ENCODE measurements at places on chromosomes 2 and 18.

GRCh38 chr2:149009576-149010461, 28.7 kb upstream of the LYPD6B start:
- H3K4me3 ChIP-seq: no peak overlapping the region
- no peaks in the 10 kb centered on the region for H3K4me1 ChIP-seq
- DNase-seq: no peak
- H3K27ac ChIP-seq: no peak overlapping the region

DNA sequence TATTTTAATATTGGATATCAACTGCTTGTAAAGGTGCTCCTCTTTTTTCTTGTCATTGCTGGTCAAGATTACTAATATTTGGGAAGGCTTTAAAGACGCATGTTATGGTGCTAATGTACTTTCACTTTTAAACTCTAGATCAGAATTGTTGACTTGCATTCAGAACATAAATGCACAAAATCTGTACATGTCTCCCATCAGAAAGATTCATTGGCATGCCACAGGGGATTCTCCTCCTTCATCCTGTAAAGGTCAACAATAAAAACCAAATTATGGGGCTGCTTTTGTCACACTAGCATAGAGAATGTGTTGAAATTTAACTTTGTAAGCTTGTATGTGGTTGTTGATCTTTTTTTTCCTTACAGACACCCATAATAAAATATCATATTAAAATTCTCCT, 38.2 kb downstream of the COL3A1 start:
- H3K27ac ChIP-seq: no peak overlapping the region
- no peak overlapping the region for H3K4me3 ChIP-seq
- DNase-seq: no peak
- peaks cover 12% of the 10 kb centered on the region for H3K4me1 ChIP-seq
- no peaks in the 10 kb centered on the region for H3K36me3 ChIP-seq

- H3K27ac ChIP-seq: no peak overlapping the region
- no peak for DNase-seq
- no peaks in the 10 kb centered on the region for H3K36me3 ChIP-seq
- no peak overlapping the region for H3K4me3 ChIP-seq
- H3K27me3 ChIP-seq: no peaks in the 10 kb centered on the region
- peaks cover 17% of the 10 kb centered on the region for H3K4me1 ChIP-seq
These were observed 92.9 kb upstream of the ST3GAL5 start for GRCh38 chr2:85981579-85982247.

DNA sequence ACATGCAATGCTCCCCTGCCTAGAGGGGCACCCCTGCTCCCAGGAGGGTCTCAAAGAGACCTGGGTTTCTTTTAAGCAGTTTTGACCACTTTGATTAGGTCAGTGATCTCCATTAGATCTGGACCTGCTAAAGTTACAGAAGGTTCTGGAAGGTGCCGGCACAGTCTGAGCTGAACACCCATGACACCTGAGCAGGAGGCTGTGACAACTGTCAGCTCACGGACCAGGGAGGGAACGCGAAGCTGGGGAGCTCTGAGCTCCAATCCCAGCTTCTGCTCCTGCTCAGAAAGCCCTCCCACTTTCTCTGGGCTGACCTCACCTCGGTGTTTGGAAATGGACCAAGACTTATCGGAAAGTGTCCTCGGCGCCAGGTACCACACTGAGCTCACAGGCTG, 113.8 kb downstream of the NFATC1 start:
- DNase-seq: no peak
- H3K4me3 ChIP-seq: no peak overlapping the region

- no peaks in the 10 kb centered on the region for H3K27me3 ChIP-seq
- no peaks in the 10 kb centered on the region for H3K36me3 ChIP-seq
- no peaks in the 10 kb centered on the region for H3K4me1 ChIP-seq
- H3K27ac ChIP-seq: no peak overlapping the region
These were observed 1.4 kb downstream of the MCM6 start for GRCh38 chr2:135874777-135875365.

GRCh38 chr2:18373664-18374063, 186.8 kb downstream of the RDH14 start:
- H3K27ac ChIP-seq: no peak overlapping the region
- no peaks in the 10 kb centered on the region for H3K27me3 ChIP-seq
- H3K36me3 ChIP-seq: no peaks in the 10 kb centered on the region
- DNase-seq: no peak

DNA sequence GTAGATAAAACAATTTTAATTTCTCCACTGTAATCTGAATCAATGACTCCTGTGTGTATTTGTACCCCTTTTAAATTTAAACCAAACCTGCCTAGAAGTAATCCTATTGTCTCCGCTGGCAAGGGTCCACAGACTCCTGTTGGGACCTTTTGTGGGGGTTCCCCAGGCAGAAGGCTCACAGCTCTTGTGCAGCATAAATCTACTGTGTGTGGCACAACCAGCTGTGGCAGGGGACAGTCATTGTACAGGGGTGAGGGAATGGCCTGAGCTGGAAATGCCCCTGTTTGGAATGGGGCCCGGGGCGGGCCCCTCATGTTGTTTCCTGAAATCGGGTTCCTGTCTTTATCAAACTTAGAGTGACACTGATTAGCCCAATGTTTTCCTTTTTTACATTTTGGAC, 318.2 kb upstream of the FAM98A start:
- no peaks in the 10 kb centered on the region for H3K36me3 ChIP-seq
- no peaks in the 10 kb centered on the region for H3K4me1 ChIP-seq
- no peak overlapping the region for H3K27ac ChIP-seq
- H3K27me3 ChIP-seq: no peaks in the 10 kb centered on the region

DNA sequence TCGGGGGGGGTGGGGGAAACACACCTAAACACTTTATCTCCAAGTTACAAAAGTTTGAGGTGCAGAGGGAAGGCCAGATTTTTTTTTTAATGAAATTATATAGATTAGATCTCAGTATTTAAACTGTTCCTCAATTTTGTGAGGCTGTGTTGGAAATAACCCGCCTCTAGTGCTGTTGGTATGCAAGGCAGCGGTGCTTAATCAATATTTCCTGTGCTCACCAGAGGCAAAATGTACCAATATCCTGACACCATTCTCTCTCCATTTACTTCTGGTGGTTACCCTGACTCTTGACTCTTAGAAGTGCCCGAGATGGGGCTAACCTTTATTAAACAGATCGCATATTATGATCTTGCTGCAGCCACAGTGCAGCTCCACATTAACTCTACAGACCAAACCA, 54.8 kb upstream of the EML6 start:
- peaks cover 11% of the 10 kb centered on the region for H3K36me3 ChIP-seq
- H3K4me3 ChIP-seq: no peak overlapping the region
- H3K4me1 ChIP-seq: peaks cover 7% of the 10 kb centered on the region

- no peaks in the 10 kb centered on the region for H3K36me3 ChIP-seq
- H3K27ac ChIP-seq: peak overlapping the region; percentile 78
- no peaks in the 10 kb centered on the region for H3K4me1 ChIP-seq
- DNase-seq: no peak
- H3K4me3 ChIP-seq: peak overlapping the region; percentile 87
These were observed 186.8 kb downstream of the ZEB2 start for GRCh38 chr2:144333143-144333555.

DNA sequence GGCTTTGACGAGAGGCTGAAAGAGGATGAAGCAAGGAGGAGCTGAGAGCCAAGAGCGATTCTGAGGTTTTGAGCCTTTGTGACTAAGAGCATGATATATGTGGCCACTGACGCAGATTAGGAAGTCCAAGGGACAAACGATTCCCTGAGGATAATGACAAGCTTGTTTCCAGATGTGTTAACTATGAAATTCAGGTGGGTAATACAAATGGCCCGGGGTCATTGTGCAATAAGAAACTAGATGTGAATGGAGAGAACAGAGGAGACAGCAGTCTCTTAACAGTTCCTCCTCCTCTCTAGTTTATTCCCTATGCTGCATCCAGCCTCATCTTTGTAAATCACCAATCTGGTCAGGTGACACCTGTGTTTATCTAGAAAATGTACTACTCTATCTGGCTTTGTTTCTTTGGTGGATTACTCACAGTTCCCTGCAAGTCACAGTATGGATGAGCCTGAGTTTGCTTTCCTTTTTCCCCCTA, 84.2 kb downstream of the SOCS6 start:
- H3K4me1 ChIP-seq: no peaks in the 10 kb centered on the region
- H3K4me3 ChIP-seq: no peak overlapping the region
- DNase-seq: no peak
- H3K27ac ChIP-seq: no peak overlapping the region

- H3K36me3 ChIP-seq: no peaks in the 10 kb centered on the region
- no peaks in the 10 kb centered on the region for H3K4me1 ChIP-seq
These were observed 70.1 kb downstream of the GTF3C3 start for GRCh38 chr2:196729418-196729817.

- H3K27ac ChIP-seq: no peak overlapping the region
- no peaks in the 10 kb centered on the region for H3K27me3 ChIP-seq
- no peak overlapping the region for H3K4me3 ChIP-seq
- H3K36me3 ChIP-seq: no peaks in the 10 kb centered on the region
These were observed 2.3 kb upstream of the NCKAP5 start for GRCh38 chr2:133570542-133570941.

DNA sequence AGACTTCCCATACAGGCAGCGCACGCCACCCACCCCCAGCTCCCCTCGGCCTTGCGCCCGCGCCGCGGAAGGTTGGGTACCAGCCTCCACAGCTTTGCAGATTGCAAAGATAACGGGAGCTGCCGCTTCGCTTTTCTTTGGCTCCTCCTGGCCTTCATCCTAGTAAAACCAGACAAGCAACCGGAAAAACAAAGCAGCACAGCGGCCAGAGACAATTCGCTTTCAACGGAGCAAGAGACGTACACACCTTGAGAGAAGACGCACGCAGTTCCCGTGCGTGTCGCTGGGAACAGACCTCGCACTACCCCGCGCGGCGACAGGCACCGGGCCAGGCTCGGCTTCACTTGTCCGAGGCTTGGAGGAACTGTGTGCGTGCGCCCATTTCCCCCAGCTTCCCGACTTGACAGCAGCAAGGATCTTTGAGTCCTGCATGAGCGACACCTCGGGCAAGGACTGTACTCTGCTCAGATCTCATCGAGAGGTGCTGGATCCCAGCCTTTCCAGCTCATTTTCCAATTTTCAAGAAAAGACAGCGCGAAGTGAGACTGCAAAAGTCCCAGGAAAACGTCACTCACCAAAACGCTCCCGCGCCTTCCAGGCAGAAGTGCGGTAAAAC, 964 bp downstream of the ZBTB7C start:
- no peak overlapping the region for H3K27ac ChIP-seq
- no peaks in the 10 kb centered on the region for H3K4me1 ChIP-seq
- peak overlapping the region; percentile 18 for H3K4me3 ChIP-seq
- no peaks in the 10 kb centered on the region for H3K36me3 ChIP-seq
- no peak for DNase-seq

DNA sequence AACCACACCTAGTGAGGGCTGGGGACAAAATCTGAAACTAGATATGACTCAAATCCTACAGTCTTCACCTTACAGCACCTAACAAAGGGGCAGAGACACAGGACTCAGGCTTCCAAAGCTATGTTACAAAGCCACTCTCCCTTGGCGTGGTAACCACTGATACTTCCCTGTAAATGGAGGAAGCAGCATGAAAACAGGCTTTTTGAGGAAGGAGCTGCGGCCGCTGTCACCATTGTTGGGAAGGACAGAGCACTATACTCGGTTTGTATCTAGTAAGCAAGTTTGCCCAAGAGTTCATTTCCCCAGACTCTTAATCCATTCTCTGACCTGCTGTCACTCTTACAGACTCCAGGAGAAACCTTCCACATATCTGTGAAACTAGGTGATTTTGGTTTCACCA, 60.3 kb downstream of the LONRF2 start:
- H3K4me3 ChIP-seq: no peak overlapping the region
- no peak for DNase-seq

DNA sequence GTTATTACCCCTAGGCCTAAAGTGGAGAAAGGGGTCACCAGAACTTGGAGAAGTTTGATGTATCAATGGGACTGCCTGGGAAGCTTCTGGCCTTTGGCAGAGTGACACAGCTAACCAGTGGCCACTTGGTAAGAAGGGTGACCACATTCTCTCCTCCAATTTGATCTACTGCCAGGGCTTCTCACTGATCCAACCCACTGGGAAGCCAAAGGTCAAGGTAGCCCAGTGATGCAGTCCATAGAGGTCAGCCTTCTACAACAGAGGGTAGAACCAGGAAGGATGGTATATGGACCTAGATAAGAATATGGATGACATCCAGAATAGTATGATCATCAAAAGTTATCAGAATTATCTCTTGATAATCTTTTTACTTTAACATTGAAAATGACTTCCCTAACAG, 493.6 kb downstream of the NYAP2 start:
- no peaks in the 10 kb centered on the region for H3K27me3 ChIP-seq
- no peak for DNase-seq
- no peaks in the 10 kb centered on the region for H3K36me3 ChIP-seq
- H3K4me1 ChIP-seq: no peaks in the 10 kb centered on the region
- H3K27ac ChIP-seq: no peak overlapping the region

DNA sequence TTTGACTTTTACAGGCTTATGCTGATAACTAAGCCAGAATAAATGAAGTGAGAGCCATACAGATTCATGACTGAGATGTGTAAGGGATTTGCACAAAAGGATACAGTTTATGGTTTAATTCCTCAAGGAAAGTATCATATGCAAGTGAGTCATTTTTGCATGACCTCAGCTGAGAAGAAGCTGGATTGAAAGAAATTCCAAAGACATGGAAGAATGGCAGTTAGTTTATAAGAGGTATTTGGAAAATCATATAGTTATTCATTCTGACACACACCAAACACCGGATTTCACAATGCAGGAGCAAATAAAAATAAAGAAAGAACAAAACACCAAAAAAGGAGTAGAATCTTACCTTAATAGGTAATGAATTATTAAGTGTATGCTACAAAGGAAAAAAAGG, 83.2 kb upstream of the RND3 start:
- H3K4me1 ChIP-seq: no peaks in the 10 kb centered on the region
- no peaks in the 10 kb centered on the region for H3K36me3 ChIP-seq
- no peak overlapping the region for H3K4me3 ChIP-seq
- H3K27me3 ChIP-seq: no peaks in the 10 kb centered on the region

DNA sequence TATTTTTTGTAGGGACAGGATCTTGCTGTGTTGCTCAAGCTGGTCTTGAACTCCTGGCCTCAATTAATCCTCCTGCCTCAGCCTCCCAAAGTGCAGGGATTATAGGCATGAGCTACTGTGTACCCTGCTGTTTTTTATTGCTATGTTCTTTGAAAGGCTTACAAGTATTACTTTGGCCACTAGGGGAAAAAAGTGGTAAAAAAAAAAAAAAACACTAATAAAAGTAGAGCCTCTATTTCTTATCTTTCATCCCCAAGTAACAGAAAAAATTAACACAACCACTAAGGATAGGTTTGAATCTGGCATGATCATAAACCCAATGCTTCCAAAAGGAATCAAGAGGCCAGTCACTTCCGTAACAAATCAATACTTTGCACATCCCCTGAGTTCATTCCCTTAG, 11.6 kb downstream of the NOL10 start:
- H3K4me3 ChIP-seq: no peak overlapping the region
- no peak overlapping the region for H3K27ac ChIP-seq
- H3K4me1 ChIP-seq: no peaks in the 10 kb centered on the region
- no peak for DNase-seq

GRCh38 chr2:239499726-239500573, 99.1 kb upstream of the HDAC4 start:
- H3K36me3 ChIP-seq: no peaks in the 10 kb centered on the region
- DNase-seq: no peak
- H3K27me3 ChIP-seq: no peaks in the 10 kb centered on the region
- H3K4me1 ChIP-seq: no peaks in the 10 kb centered on the region
- peak overlapping the region; percentile 33 for H3K27ac ChIP-seq
- H3K4me3 ChIP-seq: no peak overlapping the region
